ENCODE measurements at places on chromosomes 1 and 21. TPM values are rescaled to one million over a fixed set of nuclear protein-coding genes. Genes with fewer than 3 reads are reported as not detected.

- no peaks in the 10 kb centered on the region for H3K36me3 ChIP-seq
- no peak for DNase-seq
- no peak overlapping the region for H3K4me3 ChIP-seq
- H3K27me3 ChIP-seq = no peaks in the 10 kb centered on the region
Observed at GRCh38 chr21:34367320-34367935, 3.6 kb downstream of the KCNE2 start.

GRCh38 chr21:43806017-43806710 lies 16.8 kb downstream of the RRP1 start:
- H3K27ac ChIP-seq = no peak overlapping the region
- no peak overlapping the region for H3K4me3 ChIP-seq
- DNase-seq = no peak
- H3K27me3 ChIP-seq = no peaks in the 10 kb centered on the region

DNA sequence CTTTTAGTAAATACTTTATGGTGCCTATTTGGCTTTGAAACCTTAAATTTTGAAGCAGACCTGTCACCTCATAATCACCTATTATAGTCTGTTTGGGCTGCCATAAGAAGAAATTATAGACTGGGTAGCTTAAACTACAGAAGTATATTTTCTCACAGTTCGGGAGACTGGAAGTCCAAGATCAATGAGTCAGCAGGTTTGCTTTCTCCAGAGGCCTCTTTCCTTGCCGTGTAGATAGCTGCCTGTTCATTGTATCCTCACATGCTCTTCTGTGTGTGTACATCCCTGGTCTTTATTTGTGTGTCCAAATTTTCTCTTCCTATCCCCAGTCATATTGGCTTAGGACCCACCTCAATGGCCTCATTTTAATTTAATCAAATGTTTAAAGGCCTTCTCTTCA lies 518.2 kb downstream of the ADGRL2 start:
- H3K27ac ChIP-seq = no peak overlapping the region
- H3K4me3 ChIP-seq = no peak overlapping the region
- H3K36me3 ChIP-seq = no peaks in the 10 kb centered on the region
- no peaks in the 10 kb centered on the region for H3K27me3 ChIP-seq
- H3K4me1 ChIP-seq = no peaks in the 10 kb centered on the region
- no peak for DNase-seq

GRCh38 chr1:72649991-72650390 lies 367.7 kb upstream of the NEGR1 start:
- peaks cover 2% of the 10 kb centered on the region for H3K27me3 ChIP-seq
- no peak overlapping the region for H3K4me3 ChIP-seq
- no peak overlapping the region for H3K27ac ChIP-seq
- no peak for DNase-seq
- no peaks in the 10 kb centered on the region for H3K4me1 ChIP-seq

The SERPINC1 gene
- 1.0 TPM for total RNA-seq

The SDHB gene
- total RNA-seq = 69.4 TPM

The TRPM2 gene
- total RNA-seq = 2.8 TPM

All from uterus (tissue), 4 donors.